ENCODE measurements at places on chromosomes 3 and 15.
A peak's percentile ranks its signal among the peaks of the same experiment; 100 is the strongest.

DNA sequence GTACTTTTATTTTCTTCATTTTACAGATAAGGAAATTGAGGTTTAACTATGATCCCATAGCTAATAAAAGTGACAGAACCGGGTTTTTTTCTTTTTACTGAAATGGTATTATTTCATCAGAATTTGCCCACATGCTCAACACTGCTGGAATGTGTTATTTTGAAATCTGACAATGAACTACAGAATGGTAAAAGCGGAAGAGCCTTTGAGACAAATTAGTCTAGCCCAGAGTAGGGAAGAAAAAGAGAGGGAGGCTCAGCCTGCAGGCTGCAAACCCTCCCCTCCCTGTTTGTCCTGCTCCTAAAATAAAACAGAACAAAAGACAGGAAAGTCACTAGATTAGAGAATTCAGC is 100.3 kb upstream of the LIPC start:
- DNase-seq: no peak

- DNase-seq: peak; percentile 86
These were observed 13.5 kb downstream of the SLCO3A1 start for GRCh38 chr15:91866971-91867372.

DNA sequence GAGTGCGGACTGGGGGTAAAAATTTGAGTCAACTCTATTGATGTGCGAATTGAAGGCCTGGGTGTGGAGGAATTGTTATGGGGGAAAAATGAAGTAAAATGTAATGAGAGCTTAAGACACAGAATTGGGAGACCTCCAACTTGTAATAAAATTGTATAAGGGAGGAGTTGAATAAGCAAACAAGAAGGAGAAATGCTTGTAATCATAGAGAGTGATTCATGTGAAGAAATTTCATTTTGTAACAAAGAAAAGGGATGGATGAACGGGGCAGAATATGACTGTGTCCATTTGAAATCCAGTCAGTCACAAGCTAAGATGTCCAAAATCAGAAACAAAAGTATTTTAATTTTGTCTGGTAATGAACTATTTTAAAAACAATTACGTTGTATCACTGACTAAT is 552.3 kb downstream of the NAALADL2 start:
- no peak for DNase-seq

- DNase-seq: no peak
These were observed 13.4 kb downstream of the HACD2 start for GRCh38 chr3:123571264-123571972.

DNA sequence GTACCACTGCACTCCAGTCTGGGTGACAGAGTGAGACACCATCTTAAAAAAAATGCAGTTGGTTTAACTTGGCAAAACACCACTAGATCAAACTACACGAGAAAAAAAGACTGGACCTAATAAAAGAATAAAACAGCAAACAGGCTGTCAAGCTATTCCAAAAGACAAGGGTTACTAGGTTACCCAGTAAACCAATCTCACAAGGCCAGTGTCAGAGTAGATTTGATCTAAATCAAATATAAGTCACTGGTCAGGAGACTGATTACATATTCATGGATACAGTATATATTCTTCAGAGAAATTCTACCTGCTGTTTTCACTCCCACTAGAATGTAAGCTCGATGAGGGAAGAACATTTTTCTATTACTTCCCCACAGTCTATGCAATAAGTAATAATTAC is 2.5 kb upstream of the GANC start:
- no peak for DNase-seq

- no peak for DNase-seq
These were observed 64.5 kb downstream of the CHST2 start for GRCh38 chr3:143184099-143184498.

DNA sequence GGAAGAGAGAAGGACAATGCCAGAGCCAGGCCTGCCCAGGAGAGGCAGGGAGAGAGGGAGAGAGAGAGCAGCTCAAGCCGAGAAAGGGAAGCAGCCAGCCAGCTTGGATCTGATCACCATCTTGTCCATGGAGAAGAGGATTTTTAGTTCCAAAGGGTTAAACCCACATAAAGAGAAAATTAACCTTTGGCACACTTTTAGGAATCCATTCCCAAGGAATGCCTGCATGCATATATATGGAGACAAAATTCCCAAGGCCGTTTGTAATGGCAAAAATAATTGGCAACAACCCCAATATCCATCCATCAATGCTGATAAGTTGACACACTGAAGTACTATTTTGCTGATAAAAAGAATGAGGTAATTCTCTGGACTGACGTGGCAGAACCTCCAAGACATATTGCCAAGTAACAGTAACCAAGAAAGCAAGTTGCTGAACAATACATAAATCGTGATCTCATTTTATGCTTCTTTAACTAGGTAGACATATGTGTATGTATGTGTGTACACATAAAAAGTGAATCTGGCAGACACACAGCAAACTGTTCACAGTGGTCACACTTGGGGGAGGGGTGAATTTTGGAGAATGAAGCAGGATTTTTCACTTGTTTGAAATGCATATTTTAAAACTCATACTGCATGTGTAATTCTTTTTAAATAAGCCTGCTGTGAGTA is 7.5 kb upstream of the STRA6 start:
- DNase-seq: no peak

GRCh38 chr3:29720665-29721064 is 439.8 kb downstream of the RBMS3 start:
- DNase-seq: no peak

DNA sequence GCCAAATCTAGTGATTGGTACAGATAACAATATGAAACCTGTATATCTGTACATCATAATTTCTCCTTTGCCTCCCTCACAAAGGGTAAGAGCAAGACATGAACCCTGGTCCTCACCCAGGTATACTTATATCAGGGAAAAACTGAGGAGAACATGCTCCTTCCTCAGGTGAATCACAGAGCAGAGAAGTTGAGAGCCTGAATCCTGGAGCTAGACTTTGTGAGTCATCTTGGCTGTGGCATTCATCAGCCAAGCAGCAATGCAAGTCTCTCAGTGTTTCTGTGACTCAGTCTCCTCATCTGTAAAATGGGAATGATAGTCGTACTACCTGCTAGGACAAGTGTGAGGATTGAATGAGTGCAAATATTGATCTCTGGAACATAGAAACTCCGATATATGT is 165.7 kb upstream of the ADAMTS9 start:
- no peak for DNase-seq

DNA sequence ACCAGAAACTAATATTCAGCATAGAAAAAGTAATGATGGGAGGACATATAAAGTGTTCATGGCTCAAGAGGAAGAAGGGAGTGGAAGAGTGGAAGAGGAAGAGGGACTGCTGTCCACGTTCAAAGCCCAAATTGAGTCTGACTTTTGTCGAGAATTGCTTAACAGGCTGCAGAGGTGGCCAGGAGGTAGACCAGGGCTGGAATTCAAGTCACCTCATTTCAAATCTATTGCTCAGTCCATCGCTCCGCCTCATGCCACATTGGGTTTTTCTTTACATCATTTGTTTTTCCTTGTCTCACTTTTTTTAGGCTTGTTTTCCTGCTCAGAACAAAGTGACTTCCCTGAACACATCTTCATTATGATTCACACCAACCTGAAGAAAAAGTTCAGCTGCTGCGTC is 97.0 kb downstream of the RPL39L start:
- DNase-seq: no peak

- DNase-seq: no peak
These were observed 172.6 kb upstream of the WNT5A start for GRCh38 chr3:55659701-55660100.

- no peak for DNase-seq
These were observed 44.7 kb downstream of the PCNP start for GRCh38 chr3:101618726-101619125.

DNA sequence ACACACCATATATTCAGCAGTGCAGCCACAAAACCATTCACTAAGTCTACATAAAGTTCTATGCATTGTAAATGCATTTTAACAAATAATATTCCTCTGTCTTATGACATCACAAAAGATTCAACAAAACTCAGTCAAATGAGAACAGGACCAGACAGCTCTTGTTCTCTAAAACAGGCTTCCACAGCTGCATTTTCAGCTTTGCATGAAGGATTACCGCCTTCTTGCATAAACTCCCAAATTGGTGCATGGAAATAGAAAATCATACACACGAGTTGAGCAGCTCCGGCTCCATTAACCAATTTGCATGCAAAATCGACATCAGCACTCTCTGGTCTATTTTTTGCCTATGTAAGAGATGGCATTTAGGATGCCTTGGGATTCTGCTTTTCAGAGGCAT is 66.4 kb downstream of the RFTN1 start:
- no peak for DNase-seq

- no peak for DNase-seq
These were observed 48.7 kb upstream of the SKOR1 start for GRCh38 chr15:67776600-67776999.

DNA sequence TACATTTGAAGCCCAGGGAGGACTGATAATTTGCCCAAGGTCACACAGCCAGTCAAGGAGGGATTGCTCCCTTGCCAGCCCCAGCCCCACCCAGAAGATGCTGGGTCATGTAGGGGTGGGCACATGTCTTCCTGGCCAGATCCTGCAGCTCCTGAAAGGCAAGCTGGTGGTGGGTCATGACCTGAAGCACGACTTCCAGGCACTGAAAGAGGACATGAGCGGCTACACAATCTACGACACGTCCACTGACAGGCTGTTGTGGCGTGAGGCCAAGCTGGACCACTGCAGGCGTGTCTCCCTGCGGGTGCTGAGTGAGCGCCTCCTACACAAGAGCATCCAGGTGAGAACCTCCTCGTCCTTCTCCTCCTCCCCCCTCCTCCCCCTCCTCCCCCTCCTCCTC is 13.2 kb downstream of the ISG20 start:
- DNase-seq: no peak

DNA sequence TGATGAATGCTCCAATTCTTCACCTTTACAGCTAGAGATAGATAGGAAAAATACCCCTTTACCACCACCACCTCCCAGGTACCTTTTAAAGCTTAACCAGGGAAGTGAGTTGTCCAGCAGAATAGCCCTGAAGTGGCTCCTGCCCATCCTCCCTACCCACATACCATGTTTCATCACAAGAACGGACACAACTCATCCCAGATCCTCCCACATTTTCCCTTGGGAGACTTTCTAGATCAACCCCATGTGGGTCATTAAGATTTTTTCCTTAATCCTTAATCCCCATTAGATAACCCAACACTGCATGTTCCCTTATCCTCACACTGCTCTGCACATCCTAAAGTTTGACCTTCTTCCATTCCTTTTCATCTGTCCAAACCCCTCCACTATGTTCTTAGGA is 69.3 kb downstream of the CHST2 start:
- DNase-seq: no peak
